Hair follicle dermal papilla cell (primary cell): ENCODE measurements at places on chromosomes 6 and 20. TPM values are rescaled to one million over a fixed set of nuclear protein-coding genes. Genes with fewer than 3 reads are reported as not detected.

The LY6G6F gene
- total RNA-seq, result not detected in 2 replicates

The TUBB2B gene
- 6.8 and 8.4 TPM in 2 replicates for total RNA-seq

The OARD1 gene
- 2.8 and 3.2 TPM in 2 replicates for total RNA-seq

The PROKR2 gene
- not detected in 2 replicates for total RNA-seq

The HSPA1A gene
- total RNA-seq, result 148 and 178 TPM in 2 replicates

The VTA1 gene
- 69.0 and 69.4 TPM in 2 replicates for total RNA-seq

The FAM209A gene
- 0.24 TPM in 1 of 2 replicates, not detected in the other for total RNA-seq

The FRK gene
- 1.6 and 1.9 TPM in 2 replicates for total RNA-seq

The CALHM6 gene
- 0.32 and 1.5 TPM in 2 replicates for total RNA-seq

The PHF1 gene
- 30.7 and 31.0 TPM in 2 replicates for total RNA-seq

The ABT1 gene
- 14.6 and 16.4 TPM in 2 replicates for total RNA-seq

The WFDC12 gene
- total RNA-seq, result not detected in 2 replicates

The HRH3 gene
- total RNA-seq, result not detected in 2 replicates

The ADISSP gene
- 30.2 and 36.7 TPM in 2 replicates for total RNA-seq

The DSP gene
- 8.8 and 12.4 TPM in 2 replicates for total RNA-seq

The REM1 gene
- total RNA-seq, result 0.16 and 0.36 TPM in 2 replicates

The CD93 gene
- 0.32 and 0.49 TPM in 2 replicates for total RNA-seq

The MATN4 gene
- not detected in 2 replicates for total RNA-seq

The VAPB gene
- 9.5 and 14.9 TPM in 2 replicates for total RNA-seq

The MRS2 gene
- 15.8 and 17.2 TPM in 2 replicates for total RNA-seq

The C4A gene
- 4.9 and 6.8 TPM in 2 replicates for total RNA-seq

The ADGRF5 gene
- under 0.01 TPM in 2 replicates for total RNA-seq

The HDGFL1 gene
- total RNA-seq, result not detected in 2 replicates

The POPDC3 gene
- 46.9 and 50.3 TPM in 2 replicates for total RNA-seq

The LST1 gene
- not detected in 2 replicates for total RNA-seq

The BPIFA1 gene
- not detected in 2 replicates for total RNA-seq

The HLA-DRA gene
- 0.85 and 7.0 TPM in 2 replicates for total RNA-seq

The C6orf141 gene
- 0.12 TPM in 1 of 2 replicates, not detected in the other for total RNA-seq

The PPIL6 gene
- total RNA-seq, result 2.1 and 2.3 TPM in 2 replicates

The DNMT3B gene
- total RNA-seq, result 1.7 and 1.8 TPM in 2 replicates

The PDYN gene
- total RNA-seq, result not detected in 2 replicates

The SMLR1 gene
- total RNA-seq, result under 0.01 TPM in 1 of 2 replicates, not detected in the other

The NOL4L gene
- total RNA-seq, result 3.4 and 3.6 TPM in 2 replicates

The ACTR5 gene
- 5.7 and 7.1 TPM in 2 replicates for total RNA-seq

The GNMT gene
- total RNA-seq, result 0.16 and 0.36 TPM in 2 replicates

The ZNF318 gene
- total RNA-seq, result 16.4 and 17.4 TPM in 2 replicates

The TMC2 gene
- not detected in 2 replicates for total RNA-seq

The GRIK2 gene
- total RNA-seq, result 1.3 and 1.5 TPM in 2 replicates

The ZSCAN9 gene
- 9.6 and 14.6 TPM in 2 replicates for total RNA-seq

The EDN3 gene
- under 0.01 TPM in 1 of 2 replicates, not detected in the other for total RNA-seq

The SYCP2L gene
- total RNA-seq, result 0.16 TPM in 1 of 2 replicates, not detected in the other

The CD24 gene
- 0.49 and 0.97 TPM in 2 replicates for total RNA-seq

The GATA5 gene
- not detected in 2 replicates for total RNA-seq

The SRMS gene
- not detected in 2 replicates for total RNA-seq

The VGLL2 gene
- total RNA-seq, result not detected in 2 replicates

The C6orf132 gene
- total RNA-seq, result 1.5 and 2.6 TPM in 2 replicates

The TCP11 gene
- total RNA-seq, result 0.49 and 1.1 TPM in 2 replicates

The ZDHHC14 gene
- 3.6 and 6.8 TPM in 2 replicates for total RNA-seq
